ENCODE measurements at places on chromosomes 6 and 20. TPM values are rescaled to one million over a fixed set of nuclear protein-coding genes. Genes with fewer than 3 reads are reported as not detected.
A peak's percentile ranks its signal among the peaks of the same experiment; 100 is the strongest.

DNA sequence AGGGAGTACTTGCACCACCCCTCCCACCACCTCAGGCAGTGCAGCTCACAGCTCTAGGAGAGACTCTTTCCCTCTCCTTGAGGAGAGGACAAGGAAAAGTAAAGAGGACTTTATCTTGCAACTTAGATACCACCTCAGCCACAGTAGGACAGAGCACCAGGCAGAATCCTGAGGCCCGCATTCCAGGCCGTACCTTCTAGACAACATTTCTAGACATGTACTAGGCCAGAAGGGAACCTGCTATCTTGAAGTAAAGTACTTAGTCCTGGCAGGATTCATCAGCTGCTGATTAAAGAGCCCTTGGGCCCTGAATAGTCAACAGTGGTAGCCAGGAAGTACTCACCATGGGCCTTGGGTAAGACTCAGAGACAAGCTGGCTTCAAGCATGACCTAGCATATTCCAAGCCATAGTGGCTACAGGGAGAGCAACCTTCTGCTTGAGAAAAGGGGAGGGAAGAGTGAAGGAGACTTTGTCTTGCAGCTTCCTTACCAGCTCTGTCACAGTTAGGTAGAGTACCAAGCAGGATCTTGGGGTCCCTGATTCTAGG lies 384.4 kb upstream of the RNF217 start:
- H3K27ac ChIP-seq = no peak overlapping the region
- no peaks in the 10 kb centered on the region for H3K27me3 ChIP-seq
- no peaks in the 10 kb centered on the region for H3K36me3 ChIP-seq
- no peak overlapping the region for H3K4me3 ChIP-seq
- no peaks in the 10 kb centered on the region for H3K4me1 ChIP-seq

CDH26 gene
- total RNA-seq = 0.50 TPM

DNA sequence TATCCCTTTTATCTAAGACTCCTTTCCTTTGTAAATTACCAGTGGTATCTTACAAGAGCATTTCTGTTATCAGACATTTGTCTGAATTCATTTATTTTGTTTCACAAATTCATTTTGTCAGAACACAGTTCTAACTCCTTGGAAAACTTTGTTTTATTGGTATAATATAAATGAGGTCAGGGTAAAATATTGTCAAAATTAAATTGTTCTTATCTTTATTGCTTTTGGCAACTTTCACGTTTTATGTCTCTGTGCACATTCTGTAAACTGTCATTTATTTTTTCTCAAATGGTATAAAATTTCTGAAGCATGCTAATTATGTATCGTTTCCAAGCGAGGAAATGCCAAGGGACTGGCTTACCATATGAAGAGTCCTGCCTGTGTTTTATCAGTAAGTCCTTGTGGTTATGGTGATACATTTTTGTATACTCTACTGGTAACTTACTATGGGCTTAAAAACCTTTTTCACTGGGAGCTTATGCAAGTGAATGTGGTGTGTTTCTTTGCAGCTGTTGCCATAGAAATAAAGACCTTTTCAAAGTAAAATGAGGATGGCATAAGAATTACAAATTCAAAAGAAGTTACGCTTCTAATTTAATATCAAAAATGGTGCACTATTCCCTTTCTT lies 214.2 kb downstream of the COL19A1 start:
- no peaks in the 10 kb centered on the region for H3K4me1 ChIP-seq
- H3K36me3 ChIP-seq = no peaks in the 10 kb centered on the region
- H3K27ac ChIP-seq = no peak overlapping the region
- H3K4me3 ChIP-seq = no peak overlapping the region
- DNase-seq = no peak

DNA sequence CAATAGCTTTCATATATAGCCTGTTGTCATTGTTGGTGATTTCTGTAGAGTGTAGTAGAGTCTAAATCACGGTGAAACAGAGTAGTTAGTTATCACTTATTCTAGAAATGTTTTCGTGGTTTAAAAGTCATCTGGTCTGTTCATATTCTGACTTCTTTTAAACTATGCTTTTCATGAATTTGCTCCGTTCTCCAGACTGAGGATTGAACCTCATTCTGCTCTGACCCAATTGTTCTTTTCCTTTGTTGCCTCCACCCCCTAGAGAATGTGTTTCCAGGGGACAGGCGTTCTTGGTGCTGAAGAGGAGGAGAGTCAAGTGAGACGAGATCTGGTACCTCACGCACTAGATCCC lies 748 bp upstream of the ZNF292 start:
- DNase-seq = peak; percentile 87
- H3K4me1 ChIP-seq = peaks cover 15% of the 10 kb centered on the region
- H3K27me3 ChIP-seq = no peaks in the 10 kb centered on the region
- peak overlapping the region; percentile 93 for H3K27ac ChIP-seq

DNA sequence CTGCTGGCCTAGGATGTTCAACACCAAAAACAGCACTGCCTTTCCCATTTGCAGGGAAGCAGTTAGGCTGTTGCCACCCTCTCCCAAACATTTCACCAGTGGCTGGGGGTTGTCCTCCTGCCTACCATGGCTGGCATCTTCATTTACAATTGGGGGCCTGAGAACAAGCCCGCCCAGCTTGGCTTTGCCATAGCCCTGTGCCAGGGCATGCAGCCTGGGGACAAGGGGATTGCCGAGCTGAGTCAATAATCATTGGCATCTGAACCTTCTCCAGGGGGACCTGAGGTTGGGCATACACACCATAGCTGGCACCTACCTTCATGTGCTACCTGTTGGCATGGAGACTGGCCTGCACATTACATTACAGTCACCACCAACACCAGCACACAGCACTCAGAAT lies 345.1 kb downstream of the KHDRBS2 start:
- no peaks in the 10 kb centered on the region for H3K36me3 ChIP-seq
- H3K4me1 ChIP-seq = no peaks in the 10 kb centered on the region
- H3K27ac ChIP-seq = no peak overlapping the region
